ENCODE measurements at places on chromosomes 7 and 10.

DNA sequence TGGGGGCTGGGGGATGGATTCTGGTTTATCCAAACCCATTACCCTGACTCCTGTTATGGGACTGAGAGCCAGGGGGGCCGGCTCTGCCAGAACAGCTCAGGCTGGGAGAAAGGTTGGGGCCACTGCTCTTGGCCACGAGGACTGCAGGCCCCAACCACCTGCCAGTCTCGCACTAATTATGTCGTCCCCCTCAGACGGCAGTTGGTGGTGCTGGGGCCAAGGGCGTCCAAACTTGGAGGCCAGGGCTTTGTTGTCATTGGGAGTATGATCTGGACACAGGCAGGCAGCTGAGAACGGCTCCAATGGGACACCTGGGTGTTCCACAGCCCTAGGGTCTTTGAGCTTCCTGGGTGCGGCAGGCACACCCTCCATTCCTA, 34.7 kb downstream of the DRGX start:
- DNase-seq: no peak

- no peak for DNase-seq
Observed at GRCh38 chr7:155645662-155646061, 1.2 kb downstream of the RBM33 start.

DNA sequence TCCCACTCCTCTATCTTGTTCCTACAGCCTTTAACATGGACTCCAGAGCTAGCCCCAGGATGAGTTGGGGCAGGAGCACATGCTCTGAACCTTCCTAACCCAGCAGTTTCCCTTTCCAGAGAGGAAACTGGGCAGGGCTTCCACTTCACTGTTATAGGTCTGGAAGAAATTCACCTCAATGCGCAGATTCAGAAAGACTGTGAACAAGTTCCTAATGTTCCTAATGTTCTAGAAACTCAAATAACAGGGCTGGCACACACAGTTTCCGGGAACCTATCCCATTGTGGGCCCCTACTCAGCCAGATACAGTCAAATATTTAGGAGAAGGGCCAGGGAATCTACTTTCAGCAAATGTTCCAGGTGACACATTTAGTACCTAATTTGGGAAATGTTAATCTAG, 29.7 kb downstream of the ABCC2 start:
- DNase-seq: no peak

DNA sequence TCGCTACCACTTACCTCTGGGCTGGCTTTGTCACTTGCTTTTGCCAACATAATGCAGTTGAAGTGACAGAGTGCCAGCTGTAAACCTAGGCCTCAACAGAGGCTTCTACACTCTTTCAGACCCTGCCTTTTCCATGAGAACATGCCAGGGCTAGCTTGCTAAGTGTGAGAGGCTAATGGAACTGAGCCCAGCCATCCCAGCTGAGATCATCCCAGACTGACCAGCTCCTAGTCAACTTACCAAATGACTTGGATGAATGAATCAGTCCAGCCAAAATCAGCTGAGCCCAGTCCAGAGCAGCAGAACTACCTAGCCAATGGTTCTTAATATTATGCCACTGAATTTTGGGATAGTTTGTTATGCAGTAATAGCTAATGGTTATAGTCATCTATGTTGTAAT, 34.7 kb upstream of the MKLN1 start:
- DNase-seq: no peak

GRCh38 chr7:27586825-27587224, 75.9 kb downstream of the HIBADH start:
- no peak for DNase-seq

DNA sequence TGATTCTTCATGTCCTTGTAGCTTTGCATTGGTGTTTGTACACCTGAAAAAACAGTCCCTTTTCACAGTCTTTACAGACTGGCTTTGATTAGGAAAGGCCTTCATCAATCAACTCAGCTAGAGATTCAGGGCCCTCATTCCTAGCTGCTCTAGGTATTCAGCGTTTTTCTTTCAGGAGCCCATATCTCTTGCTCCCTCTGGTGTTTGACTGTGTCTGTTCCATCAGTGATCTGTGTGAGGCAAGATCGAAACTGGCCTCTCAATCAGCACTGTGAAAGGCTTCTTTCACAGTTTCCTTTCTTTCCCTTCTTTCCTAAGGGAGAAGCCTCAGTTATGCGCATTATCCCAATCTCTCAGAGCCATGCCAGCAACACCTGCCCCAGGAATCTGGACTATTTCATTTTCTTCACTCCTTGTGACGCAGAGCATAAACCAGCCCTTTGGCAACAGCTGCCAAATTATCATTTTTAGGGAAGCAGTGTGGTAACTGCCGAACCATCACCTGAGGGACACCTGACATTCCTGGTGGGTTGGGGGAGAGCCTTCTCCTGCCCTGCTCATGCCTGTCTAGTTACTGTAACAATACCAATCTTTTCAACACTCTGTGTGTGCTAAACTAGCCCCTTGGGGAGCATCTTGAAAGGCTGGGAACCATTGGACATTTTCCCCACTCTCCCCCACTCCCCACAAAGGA, 75.7 kb upstream of the CCDC71L start:
- DNase-seq: peak; percentile 15

DNA sequence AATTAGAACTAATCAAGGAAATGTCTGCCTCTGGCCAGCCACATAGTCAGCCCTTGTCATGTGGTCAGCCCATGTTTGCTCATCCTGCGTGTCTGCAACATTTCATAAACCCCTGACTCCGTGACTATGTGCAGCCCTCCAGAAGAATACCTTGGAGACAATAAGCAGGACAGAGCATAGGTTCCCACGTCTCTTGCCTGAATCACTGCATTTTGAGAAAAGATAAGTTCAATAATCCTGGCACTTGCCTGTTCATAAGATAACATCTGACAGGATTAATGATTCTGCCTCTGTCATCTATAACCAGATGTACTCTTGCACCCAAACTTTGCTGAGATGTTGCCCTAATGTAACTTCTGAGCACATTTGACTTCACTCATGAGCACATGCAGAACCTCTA, 78.4 kb downstream of the AKR1D1 start:
- no peak for DNase-seq

DNA sequence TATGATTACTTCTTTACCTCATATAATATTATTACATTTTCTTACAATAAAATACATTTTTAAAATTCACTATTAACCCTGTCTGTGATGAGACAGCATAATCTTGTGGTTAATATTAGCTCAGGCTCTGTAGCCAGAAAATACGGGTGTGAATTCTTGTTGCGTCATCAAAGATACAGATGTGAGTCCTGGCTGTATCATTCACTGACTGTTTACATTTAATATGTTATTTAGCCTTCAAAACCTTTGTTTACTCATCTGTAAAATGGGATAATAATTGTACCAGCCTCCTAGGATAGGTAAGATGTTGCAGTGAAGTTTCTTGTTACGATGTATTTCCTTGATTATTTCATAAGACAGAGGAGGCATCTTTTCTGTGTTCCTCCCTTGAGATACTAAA, 184.7 kb upstream of the PRPS1L1 start:
- DNase-seq: no peak

DNA sequence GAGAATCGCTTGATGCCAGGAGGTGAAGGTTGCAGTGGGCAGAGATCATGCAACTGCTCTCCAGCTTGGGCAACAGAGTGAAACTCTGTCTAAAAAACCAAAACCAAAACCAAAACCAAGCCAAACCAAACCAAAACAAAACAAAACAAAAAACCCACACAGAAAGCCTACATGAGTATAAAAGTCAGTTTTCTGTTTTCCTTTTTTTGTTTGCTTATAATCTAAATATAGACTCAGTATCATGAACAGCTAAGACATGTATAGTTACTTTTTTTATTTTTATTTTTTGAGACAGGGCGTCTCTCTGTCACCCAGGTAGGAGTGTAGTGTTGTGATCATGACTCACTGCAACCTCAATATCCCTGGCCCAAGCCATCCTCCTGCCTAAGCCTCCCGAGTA, 16.8 kb upstream of the MTPN start:
- no peak for DNase-seq

- DNase-seq: no peak
Observed at GRCh38 chr7:157769526-157770215, 432.9 kb downstream of the DNAJB6 start.

DNA sequence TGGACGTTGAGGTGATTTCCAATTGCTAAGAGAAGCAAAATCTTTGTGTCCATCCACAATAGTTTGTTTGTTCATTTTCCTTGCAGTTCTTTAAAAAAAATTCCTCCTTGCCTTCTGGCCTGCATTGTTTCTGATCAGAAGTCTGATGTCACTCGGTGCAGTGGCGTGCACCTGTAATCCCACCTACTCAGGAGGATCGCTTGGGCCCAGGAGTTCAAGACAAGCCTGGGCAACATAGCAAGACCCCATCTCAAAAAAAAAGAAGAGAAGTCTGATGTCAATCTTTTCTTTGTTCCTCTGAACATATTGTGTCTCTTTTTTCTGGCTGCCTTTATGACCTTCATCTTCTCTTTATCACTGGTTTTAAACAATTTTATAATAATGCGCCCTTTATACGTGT, 13.5 kb upstream of the OCM start:
- DNase-seq: no peak

- no peak for DNase-seq
Observed at GRCh38 chr10:7501157-7501556, 90.3 kb upstream of the SFMBT2 start.
